ENCODE measurements at places on chromosomes 11 and 22.

DNA sequence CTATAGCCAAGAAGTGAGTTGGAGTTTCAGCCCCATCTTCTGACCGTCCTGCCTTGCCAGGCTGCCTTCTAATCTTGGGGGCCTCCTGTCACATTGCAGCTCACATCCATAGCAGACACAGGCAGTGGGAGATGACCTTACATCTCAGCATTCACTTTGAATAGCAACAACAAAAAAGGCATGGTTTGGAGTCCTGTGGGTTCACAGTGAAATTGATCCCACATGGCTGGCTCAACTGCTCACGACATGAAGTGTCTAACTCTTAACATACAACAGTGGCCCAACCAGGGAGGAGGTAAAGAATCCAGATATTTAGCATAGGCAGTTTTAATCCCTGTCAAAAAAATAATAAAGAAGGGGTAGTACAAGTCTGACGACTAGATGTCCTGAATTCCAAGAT lies 38.1 kb downstream of the DBX1 start:
- no peak for DNase-seq

DNA sequence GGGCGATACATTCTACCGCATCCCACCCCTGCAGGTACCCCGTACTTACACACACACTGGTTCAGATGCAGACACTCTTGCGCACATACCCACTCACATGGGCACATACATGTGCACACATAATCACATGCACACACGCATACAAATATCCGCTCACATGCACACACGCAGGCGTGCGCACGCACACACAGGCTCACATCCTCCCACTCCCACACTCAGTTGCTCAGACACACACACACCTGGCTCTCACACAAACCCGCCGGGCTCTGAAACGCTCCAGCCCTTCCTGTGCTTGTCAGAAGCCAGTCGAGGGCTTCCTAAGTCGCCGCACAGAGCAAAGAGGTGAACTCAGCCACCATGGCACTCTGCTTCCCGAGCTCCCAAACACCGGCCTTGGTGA lies 164.5 kb downstream of the CRYBB2 start:
- no peak for DNase-seq

DNA sequence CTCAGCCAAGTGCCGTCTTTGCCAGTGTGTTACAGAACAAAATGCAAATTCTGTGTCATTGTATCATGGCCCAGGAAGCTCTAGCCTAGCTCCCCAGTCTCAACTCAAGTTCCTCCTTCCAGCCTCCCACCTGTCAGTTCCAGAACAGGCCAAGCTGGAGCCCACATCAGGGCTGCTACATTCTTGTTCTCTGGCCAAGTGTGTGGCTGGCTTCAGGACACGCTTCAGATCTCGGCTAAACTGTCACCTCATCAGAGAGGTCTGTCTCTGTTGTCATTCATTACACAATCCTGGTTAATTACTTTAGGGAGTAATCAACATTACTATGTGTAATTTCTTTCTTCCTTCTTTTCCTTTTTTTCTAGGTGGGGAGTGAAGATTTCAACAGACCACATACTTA lies 347.0 kb upstream of the SYN3 start:
- peak; percentile 43 for DNase-seq

GRCh38 chr11:102476812-102477211 lies 24.2 kb upstream of the TMEM123 start:
- no peak for DNase-seq

DNA sequence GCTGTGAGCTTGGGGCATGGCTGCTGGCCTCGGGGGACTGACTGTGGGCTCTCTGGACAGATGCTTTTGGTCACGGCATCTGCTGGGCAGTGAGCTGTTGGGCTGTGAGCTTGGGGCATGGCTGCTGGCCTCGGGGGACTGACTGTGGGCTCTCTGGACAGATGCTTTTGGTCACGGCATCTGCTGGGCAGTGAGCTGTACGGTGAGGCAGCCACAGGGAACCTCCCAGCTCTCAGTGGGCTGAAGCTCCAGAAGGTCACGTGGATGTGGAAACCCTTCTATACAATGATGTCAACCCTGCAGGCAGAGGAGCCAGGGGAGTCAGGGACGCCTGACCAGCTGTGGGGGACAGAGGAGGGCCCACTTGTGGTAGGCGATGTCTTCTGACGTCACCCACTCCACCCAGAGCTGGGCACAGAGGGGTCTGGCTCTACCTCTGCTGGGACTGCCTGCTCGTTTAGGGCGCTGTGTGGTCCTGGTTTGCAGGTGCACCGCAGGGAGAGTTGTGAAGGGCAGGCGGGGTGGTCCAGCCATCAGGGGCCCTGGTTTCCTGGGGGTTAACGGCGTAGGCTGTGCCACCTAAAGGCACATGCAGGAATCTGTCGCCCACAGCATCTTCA lies 1331.3 kb downstream of the BRD1 start:
- no peak for DNase-seq

- DNase-seq, result no peak
These were observed 89.0 kb downstream of the OPCML start for GRCh38 chr11:133443206-133443747.

DNA sequence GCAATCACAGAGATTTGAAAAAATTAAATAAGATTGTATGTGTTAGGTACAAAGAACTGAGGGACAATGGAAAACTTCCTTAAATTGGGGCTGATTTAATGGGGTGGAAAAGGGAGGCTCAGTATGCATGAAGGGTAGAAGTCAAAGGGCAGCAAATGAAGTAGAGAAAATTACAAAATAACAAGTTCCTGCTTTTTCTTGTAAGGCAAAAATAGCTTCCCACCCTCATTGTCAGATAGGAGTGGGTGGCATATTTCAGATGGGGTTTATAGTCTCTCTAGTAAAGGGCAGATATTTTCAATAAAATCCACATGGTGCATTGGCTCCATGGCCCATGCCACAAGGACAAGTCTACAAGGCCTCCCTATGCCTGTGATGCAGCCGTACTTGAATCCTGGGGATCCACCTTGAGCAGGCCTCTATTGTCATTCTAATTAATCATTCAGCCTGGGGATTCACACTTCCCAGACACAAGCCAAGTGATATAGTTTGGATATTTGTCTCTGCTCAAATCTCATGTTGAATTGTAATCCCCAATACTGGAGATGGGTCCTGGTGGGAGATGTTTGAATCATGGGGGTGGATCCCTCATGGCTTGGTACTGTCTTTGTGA lies 36.7 kb upstream of the SESN3 start:
- no peak for DNase-seq

DNA sequence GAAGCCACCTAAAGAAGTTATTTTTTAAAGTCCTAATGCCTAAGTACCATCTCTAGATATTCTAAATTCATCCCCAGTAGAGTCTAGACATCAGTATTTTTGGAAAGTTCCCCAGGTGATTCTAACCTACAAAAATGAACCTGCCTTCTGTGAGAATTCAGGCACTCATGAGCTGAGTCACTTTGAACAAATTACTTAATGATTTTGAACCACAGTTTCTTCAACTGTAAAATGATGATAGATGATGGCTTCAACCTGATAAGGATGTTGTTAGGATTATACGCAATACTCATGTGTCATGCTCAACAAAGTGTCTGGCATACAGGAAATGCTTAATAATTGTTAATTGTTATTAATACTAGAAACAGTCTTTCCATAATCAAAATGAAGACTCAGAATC lies 82.8 kb upstream of the OR5AK2 start:
- DNase-seq, result no peak

DNA sequence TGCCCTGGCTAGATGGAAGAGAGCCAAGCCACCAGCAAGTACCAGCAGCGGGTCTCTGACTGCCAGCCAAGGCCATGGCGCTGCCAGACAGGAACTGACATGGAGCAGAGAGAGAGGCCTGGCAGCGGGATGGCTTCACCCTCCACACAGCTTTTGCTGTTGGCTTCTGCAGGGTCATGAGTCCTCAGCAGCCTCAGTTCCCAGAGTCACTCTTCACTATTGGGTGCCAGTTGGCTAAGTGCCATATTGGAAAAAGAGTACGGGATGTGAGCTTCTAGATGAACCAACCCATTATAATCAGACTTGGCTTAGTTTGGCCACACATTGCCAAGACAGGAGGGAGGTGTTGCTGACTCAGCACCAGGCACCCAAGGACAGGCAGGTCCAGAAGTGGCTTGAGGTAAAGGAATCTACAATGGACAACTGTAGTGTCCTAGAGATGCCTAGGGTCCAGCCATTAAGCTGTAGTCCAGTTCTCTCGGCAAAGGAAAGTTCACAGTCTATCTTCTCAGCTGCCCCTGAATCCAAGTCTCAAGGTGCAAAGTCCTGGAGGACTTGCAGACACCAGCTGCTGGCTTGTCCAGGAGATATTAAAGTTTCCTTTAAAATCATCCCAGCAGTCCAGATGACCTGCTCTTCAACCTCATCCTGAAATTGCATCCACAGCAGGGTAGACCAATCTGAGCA lies 40.7 kb upstream of the POU2AF1 start:
- no peak for DNase-seq

GRCh38 chr11:30435488-30435887 lies 112.6 kb downstream of the ARL14EP start:
- DNase-seq, result no peak

DNA sequence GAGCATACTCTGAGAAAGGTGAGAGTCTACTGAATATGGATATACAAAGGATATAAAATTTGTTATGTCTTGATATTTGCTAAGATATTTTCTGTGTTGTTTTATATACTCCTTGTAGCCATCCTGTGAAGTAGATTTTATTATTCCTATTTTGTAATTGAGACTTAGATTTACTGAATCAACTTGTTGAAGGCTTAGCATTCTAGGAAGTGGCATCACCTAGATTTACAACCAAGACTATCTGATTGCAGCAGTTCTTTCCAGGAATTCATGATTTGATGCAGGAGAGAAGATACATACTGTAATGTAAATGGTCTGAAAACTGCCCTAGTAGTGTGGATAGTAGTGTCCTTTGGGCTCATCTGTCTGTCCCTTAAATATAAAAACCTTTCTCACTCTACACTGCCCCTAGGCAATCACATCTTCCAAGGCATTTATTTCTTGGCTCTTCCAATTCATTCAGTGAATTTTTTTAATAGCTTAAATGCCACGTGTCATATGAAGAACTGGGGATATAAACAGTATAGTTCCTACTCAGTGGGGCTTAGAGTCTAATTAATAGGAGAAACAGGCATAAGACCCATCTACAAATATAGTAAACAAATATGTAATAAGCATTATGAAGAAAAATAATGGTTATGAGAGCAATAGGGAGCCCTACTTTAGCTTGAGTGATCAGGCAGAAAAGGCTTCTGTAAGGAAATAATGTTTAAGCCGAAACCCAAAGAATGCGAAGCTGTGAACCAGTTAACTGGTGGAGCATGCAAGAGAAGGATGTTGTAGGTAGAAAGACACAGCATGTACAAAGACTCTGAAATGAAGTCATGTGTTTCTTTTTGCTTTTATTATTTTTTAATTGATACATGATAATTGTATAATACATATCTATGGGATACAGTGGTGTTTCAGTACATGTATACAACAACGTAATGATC lies 13.6 kb downstream of the IPO7 start:
- no peak for DNase-seq

GRCh38 chr11:106329273-106330018 lies 252.0 kb downstream of the AASDHPPT start:
- no peak for DNase-seq

DNA sequence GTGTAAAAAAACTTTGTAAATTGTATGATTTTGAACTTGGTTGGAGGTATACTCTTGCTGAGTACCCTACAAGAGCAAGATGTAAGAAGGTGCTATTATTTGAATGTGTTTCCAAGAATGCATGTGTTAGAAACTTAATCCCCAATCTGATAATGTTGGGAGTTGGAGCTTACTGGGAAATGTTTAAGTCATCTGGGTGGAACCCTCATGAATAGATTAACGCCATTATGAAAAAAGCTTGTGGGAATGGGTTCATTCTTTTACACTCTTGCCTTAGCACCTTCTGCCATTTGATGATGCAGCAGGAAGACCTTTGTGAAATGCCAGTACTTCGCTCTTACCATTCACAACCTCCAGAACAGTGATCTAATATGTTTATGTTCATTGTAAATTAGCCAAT lies 498.3 kb downstream of the TMEM135 start:
- DNase-seq, result no peak

- DNase-seq, result no peak
These were observed 4.8 kb downstream of the CLCF1 start for GRCh38 chr11:67368621-67369020.

GRCh38 chr22:32583921-32584335 lies 109.3 kb downstream of the FBXO7 start:
- DNase-seq, result no peak

DNA sequence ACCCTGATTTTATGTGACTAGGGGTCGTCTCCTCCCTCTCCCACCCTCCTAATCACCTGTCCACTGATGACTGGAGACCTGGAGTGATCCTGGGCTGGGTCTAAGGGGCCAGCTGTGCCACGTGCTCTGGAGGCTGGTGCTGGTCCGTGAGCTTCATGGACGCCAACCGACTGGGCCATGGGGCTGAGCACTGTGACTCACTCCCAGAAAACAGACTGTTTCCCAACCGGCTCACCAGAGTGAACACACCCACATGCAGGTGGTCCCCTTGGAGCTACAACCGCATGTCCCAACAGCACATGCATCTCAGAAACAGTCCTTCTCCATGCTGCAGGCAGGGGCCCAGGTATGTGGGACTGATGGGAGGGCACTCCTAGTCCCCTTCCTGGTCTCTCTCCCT lies 14.0 kb upstream of the LMO1 start:
- DNase-seq, result no peak

DNA sequence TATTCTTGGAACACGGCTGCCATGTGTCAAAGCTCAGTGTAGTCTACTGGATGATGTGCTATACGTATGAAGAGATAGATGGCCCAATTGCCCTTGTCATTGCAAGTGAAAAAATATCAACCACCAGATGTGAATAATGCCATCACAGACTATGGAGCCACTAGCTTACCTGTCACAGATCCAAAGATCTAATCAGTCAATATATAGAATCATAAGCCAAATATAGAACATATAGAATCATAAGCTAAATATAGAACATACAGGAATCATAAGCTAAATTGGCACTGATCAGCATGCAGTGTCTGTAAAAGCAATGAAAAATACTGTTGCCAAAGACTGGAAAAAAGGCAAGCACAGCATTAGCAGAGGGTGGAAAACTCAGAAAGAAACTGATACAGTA lies 1656.9 kb upstream of the RAG2 start:
- DNase-seq, result no peak

- DNase-seq, result no peak
These were observed 3.4 kb downstream of the PTPRJ start for GRCh38 chr11:47983464-47984397.

Measured in right lung (tissue), 10 donors.